Fibroblast of lung (primary cell): ENCODE measurements at places on chromosomes 12 and 14. TPM values are rescaled to one million over a fixed set of nuclear protein-coding genes. Genes with fewer than 3 reads are reported as not detected.
A peak's percentile ranks its signal among the peaks of the same experiment; 100 is the strongest.

DNA sequence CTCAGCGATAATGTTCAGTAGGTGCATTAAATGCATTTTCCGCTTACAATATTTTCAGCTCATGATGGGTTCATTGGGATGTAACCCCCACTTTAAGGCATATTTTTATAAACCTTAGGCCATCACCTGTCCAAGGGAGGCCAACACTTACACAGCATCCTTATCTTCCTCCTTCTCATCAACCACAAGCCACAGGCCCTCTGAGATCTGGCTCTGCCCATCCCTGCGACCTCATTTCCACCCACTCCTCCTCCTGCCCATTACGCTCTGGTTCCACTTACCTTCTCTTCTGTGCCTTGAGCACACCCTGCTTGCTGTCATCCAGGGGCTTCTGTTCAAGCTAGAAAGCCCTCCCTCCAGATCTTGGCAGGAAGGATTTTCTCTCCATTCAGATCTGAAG is 93.2 kb downstream of the EGLN3 start:
- H3K27me3 ChIP-seq = no peaks in the 10 kb centered on the region
- H3K4me3 ChIP-seq = no peak overlapping the region
- no peaks in the 10 kb centered on the region for H3K4me1 ChIP-seq
- H3K27ac ChIP-seq = no peak overlapping the region
- DNase-seq = no peak
- no peaks in the 10 kb centered on the region for H3K36me3 ChIP-seq

DNA sequence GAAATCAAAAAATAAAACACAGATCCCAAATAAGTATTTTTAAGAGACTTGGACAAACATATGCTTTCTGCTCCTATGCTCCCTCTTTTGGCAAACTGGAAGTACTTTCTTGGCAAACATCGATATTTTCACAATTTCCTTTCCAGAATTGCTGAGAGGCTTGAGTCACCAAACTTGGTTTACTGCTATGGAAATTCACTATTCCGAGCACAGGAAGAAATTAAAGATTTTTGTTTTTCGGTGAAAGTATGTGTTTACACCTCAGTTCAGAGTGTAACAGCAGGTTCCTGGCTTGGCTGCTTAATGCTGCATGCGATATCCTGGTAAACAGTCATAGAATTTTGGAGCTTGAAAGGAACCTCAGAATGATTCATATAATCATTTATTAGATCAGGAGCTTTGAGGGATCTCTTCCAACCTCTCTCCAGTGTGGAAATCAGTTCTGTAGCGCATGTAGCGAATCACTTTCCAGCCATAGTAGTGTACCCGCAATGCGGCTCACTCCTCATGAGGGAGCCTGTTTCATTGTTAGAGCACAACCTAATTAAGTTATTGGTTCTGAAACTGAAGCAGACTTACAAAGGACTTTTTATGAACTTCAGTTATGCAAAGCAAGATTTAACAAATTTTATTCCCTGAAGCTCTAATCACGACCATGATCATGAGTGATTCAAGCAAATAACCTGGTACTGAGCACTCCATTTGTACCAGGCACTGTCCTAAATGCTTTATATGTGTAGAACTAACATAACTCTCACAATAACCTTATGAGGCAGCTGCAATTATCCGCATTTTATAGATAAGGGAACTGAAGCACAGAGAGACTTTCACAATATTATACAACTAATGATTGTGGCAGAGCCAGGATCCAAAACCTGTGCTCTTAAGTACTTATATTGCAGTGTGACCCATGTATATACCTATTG is 56.4 kb upstream of the ATP2A2 start:
- H3K4me3 ChIP-seq = no peak overlapping the region
- H3K4me1 ChIP-seq = peaks cover 2% of the 10 kb centered on the region
- DNase-seq = peak; percentile 93
- H3K36me3 ChIP-seq = no peaks in the 10 kb centered on the region
- no peaks in the 10 kb centered on the region for H3K27me3 ChIP-seq
- H3K27ac ChIP-seq = peak overlapping the region; percentile 3

- no peak for DNase-seq
- H3K36me3 ChIP-seq = no peaks in the 10 kb centered on the region
- no peaks in the 10 kb centered on the region for H3K4me1 ChIP-seq
- H3K4me3 ChIP-seq = no peak overlapping the region
- H3K27me3 ChIP-seq = no peaks in the 10 kb centered on the region
Measured at GRCh38 chr12:23193552-23193951, 568.6 kb downstream of the ETNK1 start.

- H3K4me3 ChIP-seq = no peak overlapping the region
Measured at GRCh38 chr12:63826006-63826585, 18.4 kb upstream of the SRGAP1 start.

RHOJ gene
- 1.2 and 4.1 TPM in 2 replicates for total RNA-seq

TRIM9 gene
- total RNA-seq = 0.50 and 0.51 TPM in 2 replicates
